ENCODE measurements at places on chromosomes 4 and X.
A peak's percentile ranks its signal among the peaks of the same experiment; 100 is the strongest.

DNA sequence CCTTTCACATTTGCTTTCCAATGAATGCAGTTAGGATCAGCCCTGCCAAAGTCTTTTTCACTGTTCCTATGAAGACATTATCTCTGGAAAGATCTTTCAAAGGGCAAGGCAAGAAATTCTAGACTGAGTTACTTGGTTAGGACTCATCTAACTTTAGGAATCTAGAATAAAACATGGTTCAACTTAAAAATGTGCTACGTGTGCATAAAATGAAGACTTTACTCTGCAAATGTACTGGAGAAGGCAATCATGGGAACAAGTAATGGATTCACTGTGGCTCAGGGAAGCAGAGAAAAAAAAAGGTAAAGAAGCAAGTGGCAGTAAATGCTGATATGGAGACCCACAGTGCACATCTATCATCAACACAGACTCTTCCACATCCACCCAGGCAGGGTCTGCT is 297.4 kb downstream of the HNRNPD start:
- DNase-seq = no peak

DNA sequence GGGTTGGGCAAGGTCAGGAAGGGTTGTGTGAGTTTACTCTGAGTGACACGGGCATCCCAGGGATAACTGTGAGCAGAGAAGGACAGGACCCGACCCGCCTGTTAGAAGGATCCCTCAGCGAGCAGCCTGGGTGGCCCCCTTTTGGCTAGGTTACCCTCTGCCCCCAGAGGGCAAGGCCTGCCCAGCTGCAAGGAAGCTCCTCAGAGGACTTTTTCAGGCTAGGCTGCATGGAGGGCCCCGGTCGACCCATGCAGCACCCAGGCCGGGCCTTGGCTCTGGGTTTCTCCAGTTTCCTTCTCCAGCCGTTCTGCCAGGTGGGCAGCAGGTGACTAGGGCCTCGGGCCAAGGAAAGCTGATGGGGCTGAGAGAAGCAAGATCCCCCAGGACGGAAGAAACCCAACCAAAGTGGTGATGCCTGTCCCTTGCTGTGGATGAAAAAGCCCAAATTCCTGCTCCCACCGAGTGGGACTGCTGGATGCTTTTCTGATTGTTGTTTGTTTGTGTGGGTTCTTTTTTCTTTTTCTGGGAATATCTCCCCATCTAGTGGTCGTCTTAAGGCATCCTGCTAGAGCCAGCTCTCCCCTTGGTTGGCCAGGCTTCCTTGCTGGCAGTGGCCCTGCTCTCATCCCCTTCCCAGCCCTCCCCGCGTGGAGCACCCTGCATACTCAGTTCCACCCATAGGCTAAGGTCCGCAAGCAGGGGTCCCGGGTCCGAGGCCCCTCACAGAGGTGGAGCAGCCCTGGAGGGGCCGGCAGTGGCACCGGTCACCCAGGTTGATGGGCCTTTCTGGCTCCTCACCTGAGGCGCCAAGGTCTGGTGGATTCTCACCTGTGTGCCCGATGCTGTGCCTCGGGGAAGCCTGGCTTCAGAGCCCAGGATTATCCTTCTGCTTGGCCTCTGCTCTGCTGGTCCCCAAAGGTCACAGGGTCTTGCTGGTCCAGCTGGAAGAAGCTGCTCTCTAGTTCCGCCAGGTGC is 1.8 kb downstream of the ZFP92 start:
- DNase-seq = no peak

- DNase-seq = no peak
Observed at GRCh38 chr4:151806511-151806927, 45.7 kb upstream of the GATB start.

GRCh38 chr4:183142571-183143550 is 43.8 kb downstream of the WWC2 start:
- DNase-seq = no peak

DNA sequence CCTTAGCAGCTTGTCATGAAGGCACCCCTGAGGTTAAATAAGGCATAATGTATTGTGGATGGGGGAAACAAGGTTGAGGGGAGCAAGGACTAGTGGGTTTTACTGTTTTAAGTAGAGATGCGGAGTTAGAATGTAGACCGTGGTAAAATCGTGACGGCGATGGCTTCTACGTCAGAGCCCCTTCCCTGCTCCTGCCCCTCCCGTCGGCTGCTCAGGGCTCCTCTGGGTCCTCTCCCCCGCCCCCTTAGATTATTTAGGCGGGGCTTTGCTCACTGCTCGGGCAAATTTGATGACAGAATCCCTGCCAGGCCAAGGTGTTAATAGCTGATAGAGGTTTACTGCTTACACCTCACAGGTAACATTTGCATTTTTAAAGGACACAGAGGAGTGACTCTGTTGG is 2.3 kb downstream of the FRMPD3 start:
- DNase-seq = no peak

- no peak for DNase-seq
Observed at GRCh38 chr4:124753941-124754581, 41.5 kb upstream of the ANKRD50 start.

GRCh38 chr4:101787701-101788316 is 2.7 kb upstream of the BANK1 start:
- no peak for DNase-seq

DNA sequence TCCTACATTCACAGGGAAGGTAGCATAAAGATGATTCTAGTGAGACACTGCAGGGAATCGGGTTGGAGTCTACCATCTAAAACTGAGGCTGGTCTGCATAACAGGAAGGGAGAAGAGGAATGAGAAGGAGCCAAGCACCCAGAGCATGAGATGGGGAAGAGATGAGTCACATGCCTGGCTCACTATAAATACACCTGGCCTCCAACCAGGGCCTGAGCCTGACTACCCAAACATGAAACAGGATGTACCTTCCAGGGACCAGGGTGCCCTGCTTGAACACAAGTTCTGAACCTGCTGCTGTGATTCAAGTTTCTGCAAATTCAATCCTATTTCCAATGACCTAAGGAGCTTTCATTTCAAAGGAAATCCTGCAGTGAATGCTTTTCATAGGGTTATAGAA is 24.9 kb downstream of the CD99L2 start:
- DNase-seq = no peak

GRCh38 chr4:72314869-72315268 is 254.2 kb downstream of the ADAMTS3 start:
- no peak for DNase-seq

- no peak for DNase-seq
Observed at GRCh38 chrX:43753637-43754036, 97.5 kb downstream of the MAOA start.

GRCh38 chr4:138501614-138502013 is 259.5 kb upstream of the SLC7A11 start:
- no peak for DNase-seq

- no peak for DNase-seq
Observed at GRCh38 chr4:11743236-11743635, 314.5 kb upstream of the HS3ST1 start.

DNA sequence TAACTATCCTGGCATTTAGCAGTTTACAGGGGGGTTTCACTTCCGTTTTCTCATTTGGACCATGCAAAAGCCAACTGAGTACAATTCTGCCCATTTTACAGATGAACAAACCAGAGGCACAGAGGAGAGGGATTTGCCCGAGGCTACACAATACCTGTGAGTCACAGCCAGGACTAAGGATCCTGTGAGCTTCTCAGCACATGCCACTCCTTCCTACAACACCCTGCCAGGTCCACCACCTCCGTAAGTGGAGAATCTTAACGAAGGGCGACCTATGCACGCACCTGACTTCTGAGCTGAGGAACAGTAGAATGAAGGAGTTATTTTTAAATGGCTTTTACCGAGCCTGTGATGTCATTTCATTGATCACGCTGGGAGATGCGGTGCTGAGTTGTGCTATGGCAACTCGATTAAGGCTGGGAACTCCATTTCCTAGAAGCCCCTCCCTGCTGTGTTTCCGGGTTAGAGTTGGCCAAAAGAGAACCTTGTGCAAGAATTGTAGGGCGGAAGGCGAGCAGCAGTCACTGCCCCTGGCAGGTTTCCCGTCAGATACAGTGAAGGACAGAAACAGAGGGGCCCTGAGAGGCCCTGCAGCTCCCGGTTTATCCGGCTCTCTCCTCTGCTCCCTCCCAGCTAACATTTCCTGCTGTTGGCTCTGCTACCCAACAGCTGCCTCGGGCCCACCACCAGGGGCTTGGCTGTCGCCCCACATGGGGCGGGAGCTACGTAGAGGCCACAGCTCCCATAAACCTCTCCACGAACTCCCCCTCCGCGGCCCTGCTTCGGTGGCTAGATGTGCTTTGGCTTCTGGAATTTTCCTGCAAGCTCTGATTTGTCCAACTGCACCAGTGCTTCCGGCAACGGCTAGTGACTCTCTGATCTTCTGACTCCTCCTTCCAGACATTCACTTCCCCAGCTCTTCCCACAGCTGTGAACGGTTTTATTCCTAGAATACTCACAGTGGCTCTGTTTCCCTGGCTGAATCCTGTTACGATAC is 75.1 kb upstream of the USP9X start:
- peak; percentile 14 for DNase-seq

GRCh38 chr4:110087070-110087708 is 111.2 kb downstream of the ELOVL6 start:
- DNase-seq = no peak

- DNase-seq = no peak
Observed at GRCh38 chr4:31375936-31376335, 655.8 kb downstream of the PCDH7 start.

DNA sequence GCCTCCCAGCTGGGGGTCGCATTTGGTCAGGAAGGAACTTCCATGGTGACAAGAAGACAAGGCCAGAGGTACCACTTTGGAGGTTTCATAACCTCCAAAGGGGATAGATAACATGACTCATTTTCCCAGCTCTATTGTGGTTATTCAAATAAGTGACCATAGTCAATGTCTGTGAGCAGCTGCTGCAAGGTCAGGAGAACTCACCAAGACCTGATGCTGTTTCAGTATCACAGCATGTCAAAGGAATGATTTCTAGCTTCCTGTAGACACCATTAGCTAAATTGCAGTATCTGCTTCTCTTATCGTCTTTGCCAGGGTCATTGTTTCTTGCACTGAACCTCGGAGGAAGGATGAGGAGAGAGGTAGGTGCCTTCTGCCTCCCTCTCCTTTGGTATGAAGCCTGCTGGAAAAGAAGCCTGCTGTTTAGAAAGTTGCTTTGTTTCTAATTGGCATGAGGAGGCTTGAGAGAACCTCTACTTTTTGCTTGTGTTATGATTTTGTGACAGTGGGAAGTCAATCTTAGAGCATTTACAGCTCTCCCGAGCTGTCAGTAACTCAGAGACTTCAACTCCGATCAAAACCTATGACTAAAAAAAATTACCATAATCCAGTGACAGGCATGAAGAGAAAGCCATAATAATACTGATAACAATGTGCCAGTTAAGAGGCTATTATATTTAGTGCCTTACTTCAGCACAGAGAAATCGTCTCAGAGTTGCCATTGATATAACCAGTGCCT is 38.0 kb upstream of the GATB start:
- no peak for DNase-seq

- no peak for DNase-seq
Observed at GRCh38 chr4:111979921-111980320, 165.3 kb upstream of the FAM241A start.

DNA sequence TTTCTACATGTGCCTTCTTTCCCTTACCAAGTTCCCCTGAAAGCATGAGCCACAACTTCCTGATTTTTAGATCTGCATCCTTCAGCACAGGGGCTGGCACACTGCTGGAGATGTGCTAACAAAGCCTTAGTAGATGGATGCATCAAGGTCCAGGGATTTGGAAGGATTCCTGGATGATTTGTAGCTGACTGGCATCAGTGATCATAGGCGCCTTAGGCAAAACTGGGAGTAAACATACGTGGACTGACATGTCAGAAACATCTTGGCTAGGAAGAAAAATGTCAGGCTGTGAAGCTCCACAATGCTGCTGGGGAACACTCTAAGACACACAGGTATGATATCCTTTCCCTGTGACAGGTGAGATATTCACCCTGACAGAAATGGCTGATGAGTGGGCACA is 156.4 kb downstream of the AMELX start:
- no peak for DNase-seq

DNA sequence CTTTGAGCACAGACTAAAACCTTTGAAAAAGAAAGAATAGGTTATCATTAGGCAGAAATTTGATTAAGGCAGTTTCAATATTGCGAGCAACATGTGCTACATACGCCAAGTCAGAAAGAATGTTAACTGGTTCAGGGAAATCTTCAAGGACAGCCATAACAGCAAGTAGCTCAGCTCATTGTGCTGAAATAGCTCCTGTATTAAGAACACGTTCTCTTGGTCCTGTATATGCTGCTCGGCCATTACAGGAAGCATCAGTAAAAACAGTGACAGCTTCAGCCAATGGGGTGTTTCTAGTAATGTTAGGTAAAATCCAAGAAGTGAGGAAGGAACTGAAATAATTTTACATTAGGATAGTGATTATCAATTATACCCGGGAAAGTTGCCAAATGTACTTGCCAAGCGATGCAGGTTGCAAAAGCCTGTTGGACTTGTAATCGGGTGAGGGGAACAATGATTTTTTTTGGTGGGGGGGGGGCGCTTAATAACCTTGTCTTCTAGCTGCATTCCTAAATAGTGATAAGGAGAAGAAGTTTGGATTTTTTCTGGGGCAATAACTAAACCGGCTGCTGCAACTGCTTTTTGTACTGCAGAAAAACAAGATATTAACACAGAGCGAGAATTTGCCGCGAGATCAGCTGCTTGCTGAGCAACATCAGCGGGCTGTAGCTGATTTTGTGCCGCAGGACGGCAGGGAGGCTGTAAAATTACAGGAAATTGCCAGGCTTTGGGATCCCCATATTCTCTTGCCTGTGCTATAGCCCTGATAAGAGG is 49.4 kb upstream of the RASSF6 start:
- DNase-seq = no peak

DNA sequence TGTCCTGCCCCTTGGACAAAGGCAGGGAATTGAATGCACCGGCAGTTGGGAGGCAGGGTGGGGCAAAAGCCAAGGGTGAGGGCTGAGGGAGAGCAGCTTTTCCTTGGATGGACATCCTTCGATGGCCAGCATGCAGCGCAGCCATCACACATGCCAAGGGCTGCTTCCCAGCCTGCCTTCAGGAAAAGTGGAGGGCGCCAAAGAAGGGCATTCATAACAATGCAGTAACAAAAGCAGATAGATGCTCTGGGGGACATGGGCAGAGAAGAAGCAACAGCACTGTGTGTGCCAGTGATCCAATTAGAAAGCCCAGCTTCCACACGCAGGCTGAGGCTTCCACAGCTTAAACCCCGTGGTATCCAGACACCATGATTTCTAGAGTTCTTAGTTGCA is 71.5 kb downstream of the TSPAN5 start:
- no peak for DNase-seq

DNA sequence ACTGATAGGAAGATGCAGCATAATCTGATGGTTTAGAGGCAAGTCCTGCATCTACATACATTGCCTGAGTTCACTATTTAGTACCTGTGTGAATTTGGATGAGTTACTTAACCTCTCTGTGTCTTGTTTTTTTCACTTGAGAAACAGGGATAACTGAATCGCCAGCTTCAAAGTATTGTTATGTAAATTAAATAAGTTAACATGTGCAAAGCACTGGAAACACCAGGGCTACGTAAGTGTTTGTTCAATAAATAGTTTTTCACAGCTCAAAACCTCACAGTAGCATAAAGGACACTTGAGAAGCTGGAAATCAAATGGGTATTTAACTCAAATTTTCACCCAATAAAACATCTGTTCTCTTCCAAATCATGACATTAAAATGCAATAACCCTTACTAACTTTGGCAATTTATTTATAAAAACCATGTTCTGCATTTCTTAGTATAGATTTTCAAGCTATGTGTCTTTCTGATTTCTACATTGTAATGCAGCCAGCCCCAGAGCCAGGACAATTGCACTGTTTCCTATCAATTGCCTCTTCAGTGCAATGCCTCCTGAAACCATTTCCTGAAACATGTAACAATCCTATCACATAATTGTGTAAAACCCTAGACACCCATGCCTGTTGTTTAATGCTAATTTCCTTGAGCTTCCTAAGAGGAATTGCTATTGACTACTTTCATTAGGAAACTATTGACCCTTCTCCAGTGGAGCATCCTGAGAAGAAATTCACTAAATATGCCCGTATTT is 177.1 kb downstream of the UNC5C start:
- no peak for DNase-seq

Measured in activated T-helper 1 cell treated with Interleukin-2 at 50 U/mL for 16 hours (primary cell).